Right renal pelvis (tissue), 4 donors: ENCODE measurements at places on chromosomes 1 and 21.

GRCh38 chr1:46404482-46405196, 10.5 kb downstream of the FAAH start:
- no peak for DNase-seq

DNA sequence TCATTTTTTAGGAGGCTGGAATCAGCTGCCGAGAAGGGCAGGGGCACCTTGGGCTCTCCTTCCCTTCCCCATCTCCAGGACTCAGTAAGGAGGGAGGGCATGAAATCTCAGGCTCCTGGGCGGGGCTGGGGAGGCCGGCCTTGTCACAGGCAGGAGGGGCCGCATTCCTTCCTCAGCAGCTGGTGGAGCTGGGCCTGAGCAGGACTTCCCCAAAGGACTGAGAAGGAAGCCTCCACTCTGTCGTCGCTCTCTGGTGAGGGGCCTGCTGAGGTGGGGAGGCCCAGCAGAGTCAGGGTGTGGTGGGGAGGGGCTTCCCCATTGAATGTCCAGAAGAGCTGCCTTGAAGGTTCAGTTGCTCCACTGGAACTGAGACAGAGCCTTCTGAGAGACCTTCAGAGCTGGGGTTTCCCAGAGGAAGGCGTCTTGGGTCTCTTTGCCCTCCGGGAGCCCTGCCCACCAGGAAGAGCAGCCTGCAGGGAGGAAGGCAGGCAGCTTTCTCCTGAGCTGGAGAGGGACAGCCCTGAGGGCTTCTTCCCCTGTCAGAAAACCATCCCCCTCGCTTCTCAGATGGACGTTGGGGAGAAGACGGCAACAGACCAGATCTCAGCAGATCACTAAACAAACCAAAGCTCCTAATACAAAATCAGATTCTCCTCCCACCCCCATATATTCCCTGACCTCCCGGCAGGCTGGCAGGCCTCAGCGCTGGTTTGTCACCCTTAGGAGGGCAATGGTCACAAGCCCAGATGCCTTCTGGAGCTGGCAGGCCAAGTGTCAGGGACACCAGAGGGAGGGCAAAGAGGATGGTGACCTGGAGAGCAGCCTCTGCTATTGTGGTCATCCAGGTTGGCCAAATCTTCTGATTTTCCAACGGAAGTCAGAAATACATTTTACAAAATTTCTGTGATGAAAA, 10.7 kb downstream of the KCNA10 start:
- DNase-seq: no peak

GRCh38 chr1:167136806-167137205, 42.9 kb downstream of the STYXL2 start:
- no peak for DNase-seq

DNA sequence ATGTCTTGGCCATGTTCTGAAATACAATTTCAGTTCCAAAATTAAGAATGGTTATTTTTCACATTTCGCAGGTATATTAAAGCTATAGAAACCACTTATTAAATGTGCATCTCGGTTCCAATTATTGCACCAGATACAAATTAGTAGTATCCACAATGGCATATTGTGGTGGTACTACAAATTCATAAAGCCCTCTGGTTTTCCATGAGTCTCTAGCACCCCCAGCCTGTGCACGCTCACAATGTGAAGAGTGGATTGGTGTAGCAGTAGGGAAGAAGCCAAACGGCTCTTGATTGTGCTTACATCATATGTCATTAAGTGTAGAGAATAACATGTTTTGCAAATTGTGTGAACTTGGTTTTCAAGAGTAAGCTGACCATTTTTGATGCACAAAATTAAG, 1.9 kb upstream of the BRINP3 start:
- no peak for DNase-seq

GRCh38 chr21:27314131-27314530, 347.2 kb upstream of the ADAMTS5 start:
- no peak for DNase-seq

GRCh38 chr1:64320007-64320406, 116.6 kb downstream of the UBE2U start:
- DNase-seq: no peak

DNA sequence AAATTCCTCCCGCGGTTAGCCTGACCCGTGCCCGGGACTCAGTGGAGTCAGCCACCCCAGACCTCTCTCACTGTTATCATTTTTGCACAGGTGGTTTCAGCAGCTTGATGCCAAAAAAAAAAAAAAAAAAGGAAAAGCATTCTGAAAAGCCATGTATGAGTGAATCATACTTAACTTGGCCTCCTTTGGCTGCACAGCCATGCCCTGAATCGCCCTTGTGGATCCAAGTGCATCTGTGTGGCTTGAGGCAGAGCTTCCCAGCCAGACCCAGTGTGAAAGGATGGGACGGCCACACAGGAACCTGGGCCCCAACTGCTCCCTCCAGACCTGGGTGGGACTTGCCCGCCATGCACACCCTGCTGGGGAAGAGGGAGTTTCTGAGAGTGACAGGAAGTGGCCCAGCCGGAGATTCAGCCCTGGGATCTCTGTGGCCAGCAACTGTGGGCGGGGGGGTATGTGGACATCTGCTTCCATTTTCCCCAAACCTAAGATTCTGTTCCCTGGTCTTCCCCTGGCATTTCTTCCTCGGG, 8.6 kb downstream of the YBEY start:
- no peak for DNase-seq

GRCh38 chr1:18079941-18080735, 27.5 kb upstream of the IGSF21 start:
- DNase-seq: no peak

GRCh38 chr1:53125623-53126360, 16.6 kb downstream of the SLC1A7 start:
- DNase-seq: no peak

- no peak for DNase-seq
Measured at GRCh38 chr1:15726508-15726907, 9.6 kb upstream of the SLC25A34 start.

- no peak for DNase-seq
Measured at GRCh38 chr1:32580348-32581017, 41.3 kb downstream of the ZBTB8A start.

- no peak for DNase-seq
Measured at GRCh38 chr1:56034222-56034621, 545.1 kb downstream of the PLPP3 start.

- DNase-seq: no peak
Measured at GRCh38 chr1:43962324-43962723, 7.5 kb upstream of the DPH2 start.

- no peak for DNase-seq
Measured at GRCh38 chr1:74570797-74571492, 58.5 kb upstream of the LRRC53 start.

- no peak for DNase-seq
Measured at GRCh38 chr1:56235909-56236510, 343.4 kb downstream of the PLPP3 start.

DNA sequence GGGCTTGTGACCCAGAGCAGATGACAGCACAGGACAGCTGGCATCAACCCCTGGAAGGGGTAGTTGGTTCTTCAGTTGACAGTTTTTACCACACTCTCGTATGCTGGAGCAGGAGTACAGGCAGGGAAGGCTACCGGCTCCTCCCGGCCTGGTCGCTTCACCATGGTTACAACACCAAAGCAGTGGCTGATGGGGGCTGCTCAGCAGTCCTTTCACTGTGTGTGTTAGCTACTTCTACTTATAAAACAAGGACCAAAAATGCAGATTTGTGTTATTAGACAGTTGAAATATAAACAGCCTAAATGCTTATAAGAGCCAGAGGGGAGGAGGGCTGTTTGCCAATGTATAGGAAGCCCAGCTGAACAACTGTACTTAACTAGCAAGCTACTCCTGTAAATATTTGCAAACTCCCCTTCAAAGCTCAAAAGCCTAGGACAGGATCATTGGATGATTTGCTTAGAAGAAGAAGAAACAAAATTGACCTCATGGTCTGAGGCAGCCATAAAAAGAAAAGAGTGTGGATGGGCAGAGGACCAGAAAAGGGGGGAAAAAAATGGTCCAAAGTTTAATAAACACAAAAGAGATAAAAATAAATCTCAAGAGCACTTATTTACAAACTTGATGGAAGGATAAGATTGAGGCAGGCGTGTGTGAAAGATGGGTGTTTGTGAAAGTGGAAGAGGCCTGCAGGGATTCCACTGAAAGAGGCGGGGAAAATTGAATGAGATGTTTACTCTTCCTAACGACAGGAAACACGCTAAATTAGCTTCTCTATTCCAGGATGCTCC, 57.1 kb downstream of the TGFB2 start:
- no peak for DNase-seq

- DNase-seq: no peak
Measured at GRCh38 chr1:218464871-218465270, 119.7 kb downstream of the TGFB2 start.

GRCh38 chr21:25506887-25507286, 100.4 kb downstream of the MRPL39 start:
- DNase-seq: no peak

GRCh38 chr1:91885213-91885715, 687 bp downstream of the TGFBR3 start:
- DNase-seq: no peak

DNA sequence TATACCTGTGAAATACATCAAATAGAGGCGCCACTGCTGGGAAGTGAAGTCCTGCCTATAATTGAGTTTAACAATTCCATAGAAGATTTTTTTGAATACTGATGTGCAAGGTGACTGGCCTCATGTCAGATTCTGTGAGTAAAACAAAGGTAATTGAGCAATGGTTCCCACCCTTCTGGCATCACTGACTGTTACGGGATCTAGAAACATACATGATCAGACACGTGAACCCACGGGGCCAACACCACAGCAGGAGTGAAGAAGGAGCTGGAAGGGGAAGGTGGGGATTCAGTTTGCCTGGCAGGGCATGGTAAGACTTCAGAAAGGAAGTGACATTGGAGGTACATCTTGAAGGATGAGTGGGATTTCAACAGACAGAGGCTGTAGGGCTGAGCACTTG, 270.2 kb downstream of the DISC1 start:
- DNase-seq: no peak

- no peak for DNase-seq
Measured at GRCh38 chr1:35460796-35461195, 96.4 kb downstream of the KIAA0319L start.

DNA sequence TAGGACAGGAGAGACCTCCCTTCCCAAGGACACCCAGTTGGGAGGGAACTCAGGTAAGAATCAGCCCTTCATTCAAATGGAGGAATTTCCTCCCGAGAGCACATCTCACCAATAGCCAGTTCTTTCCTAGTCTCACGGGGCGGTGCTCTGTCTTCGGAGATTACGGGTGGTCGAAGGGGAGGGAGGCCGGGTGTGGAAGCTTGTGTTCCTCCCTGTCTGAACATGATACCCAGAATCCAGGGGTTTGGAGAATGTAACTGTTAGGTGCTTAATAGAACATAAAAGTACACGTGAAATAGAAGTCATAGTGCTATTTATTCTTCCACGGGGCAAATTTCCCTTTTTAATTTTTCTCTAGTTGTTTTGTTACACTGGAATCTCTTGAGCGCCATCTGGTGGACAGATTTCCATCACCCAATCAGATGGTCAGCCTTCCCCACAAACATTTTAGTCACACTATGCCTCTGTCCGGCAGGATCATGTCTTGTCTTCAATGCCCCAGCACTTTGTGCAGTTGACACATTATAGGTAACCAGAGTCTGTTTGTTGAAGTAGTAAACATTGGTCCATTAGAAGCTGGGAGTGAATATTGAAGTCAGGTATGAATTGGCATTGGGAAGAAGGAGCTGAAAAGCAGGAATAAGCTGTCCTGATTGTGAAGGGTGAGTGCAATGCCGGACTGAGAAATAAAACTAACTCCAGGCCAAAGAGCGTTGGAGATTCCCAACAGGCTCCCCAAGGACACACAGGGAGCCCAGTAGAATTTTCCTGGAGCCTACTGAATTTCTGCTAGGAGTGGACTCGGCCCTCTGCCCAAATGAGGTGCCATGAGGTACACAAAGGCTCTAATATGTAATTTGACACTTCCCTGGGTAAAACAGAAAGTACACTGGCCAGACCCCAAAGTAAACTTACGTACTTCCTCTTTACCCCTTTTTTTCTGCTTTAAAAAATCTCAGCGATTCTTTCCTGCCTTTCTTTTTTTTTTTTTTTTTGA, 27.6 kb upstream of the ZNF697 start:
- DNase-seq: peak; percentile 85

DNA sequence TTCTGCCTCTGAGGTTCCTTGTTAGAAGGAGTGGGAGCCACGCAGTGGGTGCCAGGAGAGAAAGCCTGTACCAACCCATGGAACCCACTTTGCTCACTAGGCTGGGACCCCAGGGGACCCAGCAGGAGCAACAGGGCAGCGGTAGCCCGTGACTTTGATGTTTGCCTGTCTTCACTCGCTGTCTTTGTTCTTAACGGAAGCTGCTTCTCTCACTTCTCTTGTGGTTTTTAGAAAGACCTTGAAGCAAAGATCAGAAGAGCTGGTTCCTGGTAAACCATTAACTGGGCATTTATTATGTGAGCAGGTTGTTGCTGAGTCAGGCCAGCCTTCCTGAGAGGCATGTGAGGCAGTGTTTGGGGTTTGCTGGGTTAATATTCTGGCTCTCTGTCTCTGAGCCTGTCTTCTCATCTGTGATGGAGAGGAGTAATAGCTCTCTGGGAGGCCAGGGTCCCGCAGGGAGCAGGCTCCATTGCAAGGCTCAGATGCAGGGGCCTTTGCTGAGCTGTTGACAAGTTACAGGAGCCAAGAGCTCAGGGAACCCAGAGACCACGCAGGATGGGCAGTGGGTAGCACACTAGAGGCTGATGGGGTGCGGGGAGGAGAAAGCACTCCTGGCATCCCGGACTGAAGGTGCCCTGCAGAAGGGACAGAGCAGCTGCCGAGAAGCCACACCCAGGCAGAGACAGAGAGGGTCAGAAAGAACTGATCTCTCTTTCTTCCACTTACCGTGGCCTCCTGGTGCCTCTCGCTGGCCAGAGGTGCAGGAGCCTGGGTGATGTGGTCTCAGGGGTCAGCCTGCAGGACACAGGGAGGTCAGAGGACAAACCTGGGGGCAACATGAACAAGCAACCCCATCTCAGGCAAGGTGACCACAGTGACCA, 367.5 kb upstream of the C1orf174 start:
- DNase-seq: peak; percentile 20

GRCh38 chr1:87983841-87984240, 655.2 kb downstream of the LMO4 start:
- no peak for DNase-seq

DNA sequence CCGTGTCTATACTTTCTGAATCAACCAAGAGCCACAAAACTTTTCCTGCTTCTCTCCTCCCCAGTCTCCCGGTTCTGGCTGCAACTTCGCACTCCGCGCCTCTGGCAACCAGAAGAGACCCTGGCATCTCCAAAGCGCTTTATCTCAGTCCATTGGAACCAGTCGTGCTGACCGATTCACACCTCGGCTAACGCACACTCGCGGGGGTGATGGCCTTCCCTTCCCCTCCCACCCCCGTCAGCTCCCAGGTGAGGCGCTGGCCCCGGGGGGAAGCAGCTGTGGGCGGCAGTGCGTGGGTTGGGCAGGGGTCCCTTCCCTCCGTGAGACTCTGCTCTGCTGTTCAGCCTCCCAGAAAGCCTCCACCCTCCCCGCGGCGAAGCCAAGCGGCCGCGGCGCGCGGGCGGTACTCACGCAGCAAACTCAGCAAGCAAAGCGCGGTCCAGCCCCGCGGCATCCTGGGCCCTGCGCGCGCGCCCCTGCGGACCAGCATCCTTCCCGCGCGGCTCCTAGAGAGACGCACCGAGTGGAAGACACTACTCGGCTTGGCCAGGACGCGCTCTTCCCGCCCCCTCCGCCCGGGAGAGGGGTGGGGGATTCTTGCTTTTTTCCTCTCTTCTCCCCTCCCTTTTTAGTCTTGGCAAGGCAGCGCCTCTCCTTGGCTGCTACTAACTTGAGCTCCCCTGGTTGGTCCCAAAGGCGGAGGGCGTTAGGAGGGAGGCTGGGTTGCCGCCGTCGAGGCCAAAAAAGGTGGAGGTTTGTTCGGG, at the start of gene CD34:
TSS of gene CD34 (minus strand) at position 535 of the 764 bp plus-strand sequence. CDS start at position 490, 45 bp downstream.
- no peak for DNase-seq
